ENCODE measurements at places on chromosomes 16 and 17.

GRCh38 chr17:75440738-75441448 lies 15.5 kb upstream of the TMEM94 start:
- DNase-seq = no peak

GRCh38 chr17:14199601-14200000 lies 37.1 kb downstream of the CDRT15 start:
- DNase-seq = no peak

DNA sequence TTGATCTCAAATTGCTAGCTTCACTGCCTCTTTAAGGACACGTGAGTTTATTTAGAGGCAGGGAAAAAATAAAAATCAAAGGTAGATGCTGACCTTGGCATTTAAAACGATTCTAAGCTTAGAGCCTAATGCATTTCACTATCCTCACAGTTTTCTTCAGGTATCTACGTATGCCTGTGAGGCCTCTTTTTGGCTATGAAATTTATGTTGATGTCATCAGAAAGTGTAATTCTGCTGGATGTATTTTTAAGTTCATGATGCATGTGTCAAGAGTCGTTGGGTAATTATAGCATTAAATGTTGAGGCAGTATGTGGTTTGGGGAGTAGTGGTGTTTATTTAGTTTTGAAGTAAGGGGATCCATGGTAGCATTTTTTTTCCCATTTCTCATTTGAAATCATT lies 4.2 kb upstream of the KRTAP3-2 start:
- no peak for DNase-seq

DNA sequence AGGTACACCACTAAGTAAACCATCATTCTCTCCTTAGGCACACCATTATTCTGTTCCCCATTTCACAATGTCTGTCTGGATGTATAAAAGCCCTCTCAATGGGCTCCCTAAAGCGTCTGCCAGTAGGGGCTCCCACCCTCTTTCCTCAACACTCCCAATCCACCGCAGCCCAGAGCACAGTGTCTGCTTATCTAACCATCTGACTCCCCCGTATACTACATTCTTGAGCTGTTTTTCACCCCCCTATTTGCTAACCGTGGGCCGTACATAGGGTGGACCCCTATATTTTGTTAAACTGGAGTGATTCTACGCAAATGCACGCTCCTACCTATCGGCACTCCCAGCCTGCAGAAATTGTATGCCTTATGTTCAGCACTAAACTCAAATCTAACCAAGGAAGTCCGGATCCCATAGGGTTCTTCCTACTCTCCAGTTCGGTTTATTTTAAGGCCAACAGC lies 685 bp upstream of the PSMD3 start:
- DNase-seq = no peak

DNA sequence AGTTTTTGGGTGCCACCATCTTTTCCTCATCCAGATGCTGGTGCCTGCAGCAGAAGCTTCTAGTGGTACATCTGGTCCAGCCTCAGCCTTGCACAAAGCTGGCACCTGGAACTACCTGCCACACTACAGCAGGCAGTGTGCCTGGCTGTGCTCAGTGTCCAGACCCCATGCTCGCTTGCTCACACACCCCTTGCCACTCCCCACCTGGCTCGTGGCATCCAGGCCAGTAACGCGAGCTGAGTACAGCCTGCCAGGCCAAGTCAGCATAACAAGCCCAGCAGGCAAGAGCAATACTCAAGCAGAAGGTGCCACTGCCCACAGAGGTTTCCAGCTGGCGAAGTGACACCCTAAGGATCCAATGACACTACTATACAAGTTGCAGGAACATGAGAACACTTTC lies 29.7 kb upstream of the KIF2B start:
- DNase-seq = no peak

GRCh38 chr17:74807441-74807840 lies 31.3 kb upstream of the NAT9 start:
- DNase-seq = no peak

- no peak for DNase-seq
These were observed 49.3 kb downstream of the ZNF652 start for GRCh38 chr17:49312722-49313121.

DNA sequence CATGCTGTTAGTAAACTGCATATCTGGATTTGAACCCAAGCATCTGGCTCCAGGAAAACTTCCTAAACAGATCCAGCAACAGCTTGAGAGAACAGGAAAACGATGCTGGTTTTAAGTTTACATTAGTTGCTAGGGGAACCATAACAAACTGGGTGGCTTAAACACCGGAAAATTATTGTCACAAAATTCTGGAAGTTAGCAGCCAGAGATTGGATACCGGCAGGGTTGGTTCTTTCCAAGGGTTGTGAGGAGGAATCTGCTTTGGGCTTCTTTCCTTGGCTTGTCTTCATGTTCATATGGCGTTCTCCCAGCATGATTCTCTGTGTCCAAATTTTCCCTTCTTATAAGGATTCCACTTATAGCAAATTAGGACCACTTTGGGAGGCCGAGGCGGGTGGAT lies 276.9 kb upstream of the TOM1L1 start:
- DNase-seq = no peak

GRCh38 chr17:44932787-44933097 lies 14.8 kb downstream of the KIF18B start:
- no peak for DNase-seq

GRCh38 chr17:55652825-55653224 lies 69.8 kb downstream of the TMEM100 start:
- DNase-seq = no peak

GRCh38 chr16:82432261-82432660 lies 194.5 kb upstream of the CDH13 start:
- no peak for DNase-seq

DNA sequence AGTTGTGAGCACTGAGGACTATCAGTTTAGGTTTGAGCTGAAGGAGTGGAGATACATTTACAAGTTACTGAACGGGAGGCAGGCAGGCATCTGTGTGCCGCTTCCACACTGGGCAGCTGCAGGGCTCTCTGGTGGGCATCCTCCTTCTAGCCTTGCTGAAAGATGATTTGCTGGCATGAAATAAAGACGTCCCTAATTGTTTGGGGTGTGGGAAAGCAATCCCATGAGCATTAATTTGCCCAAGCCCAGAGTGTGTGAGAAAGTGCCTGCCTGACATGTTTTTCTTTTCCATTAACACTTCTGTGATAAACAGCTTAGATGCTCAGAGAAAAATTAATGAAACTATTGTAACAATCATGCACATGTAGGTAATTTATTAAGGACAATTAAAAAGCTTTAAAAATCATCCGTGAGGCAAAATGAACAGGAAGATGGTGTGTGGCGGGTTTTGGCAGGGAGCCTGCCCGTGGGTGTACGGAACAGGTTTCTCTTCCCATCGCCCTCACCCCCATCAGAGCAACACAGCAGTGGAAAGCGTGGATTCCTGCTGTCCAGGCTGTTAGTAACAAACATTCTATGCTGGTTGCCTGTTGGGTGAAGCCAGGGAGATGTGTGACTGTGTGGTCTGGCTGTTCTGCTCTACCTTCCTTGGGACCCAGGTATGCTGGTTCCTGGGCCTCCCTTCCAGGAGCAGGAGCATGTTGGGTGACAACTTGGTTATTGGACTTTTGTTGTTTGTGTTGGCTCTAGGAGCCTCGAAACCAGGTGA lies 191.9 kb downstream of the MSI2 start:
- no peak for DNase-seq

DNA sequence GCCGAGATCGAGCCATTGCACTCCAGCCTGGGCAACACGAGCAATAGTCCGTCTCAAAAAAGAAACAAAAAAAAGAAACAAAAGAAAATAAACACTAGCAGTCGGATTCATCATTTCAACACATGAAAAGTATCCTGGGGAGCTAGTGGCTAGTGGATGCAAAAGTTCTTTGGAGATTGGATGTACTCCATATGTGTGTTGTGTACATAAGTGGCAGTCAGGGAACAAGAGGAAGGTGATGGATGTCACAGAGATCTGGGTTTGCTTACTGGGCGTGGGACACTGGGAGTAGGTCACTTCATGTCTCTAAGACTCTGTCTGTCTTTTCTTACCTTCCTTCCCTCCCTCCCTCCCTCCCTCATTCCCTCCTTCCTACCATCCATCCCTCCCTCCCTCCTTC lies 35.4 kb downstream of the MRC2 start:
- peak; percentile 35 for DNase-seq

DNA sequence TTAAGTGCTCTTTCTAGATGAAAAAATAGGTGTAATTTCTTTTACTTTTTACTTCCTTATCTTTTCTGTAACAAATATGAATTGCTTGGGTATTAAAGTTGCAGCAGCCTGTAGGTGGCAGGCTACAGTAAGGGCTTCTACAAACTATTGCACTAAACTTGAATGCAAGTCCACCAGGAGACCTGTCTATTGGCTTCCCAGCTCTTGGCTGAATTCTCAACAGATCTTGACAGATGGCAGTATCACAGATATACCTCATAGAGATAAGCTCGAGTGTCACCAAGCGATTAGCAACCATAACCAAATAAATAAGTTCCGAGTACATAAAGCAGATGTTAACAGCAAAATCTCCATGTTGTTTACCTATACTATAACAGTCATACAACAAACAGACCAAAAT lies 5.9 kb downstream of the BBS2 start:
- DNase-seq = peak; percentile 74

GRCh38 chr17:37067555-37068111 lies 118.9 kb downstream of the AATF start:
- peak; percentile 61 for DNase-seq

DNA sequence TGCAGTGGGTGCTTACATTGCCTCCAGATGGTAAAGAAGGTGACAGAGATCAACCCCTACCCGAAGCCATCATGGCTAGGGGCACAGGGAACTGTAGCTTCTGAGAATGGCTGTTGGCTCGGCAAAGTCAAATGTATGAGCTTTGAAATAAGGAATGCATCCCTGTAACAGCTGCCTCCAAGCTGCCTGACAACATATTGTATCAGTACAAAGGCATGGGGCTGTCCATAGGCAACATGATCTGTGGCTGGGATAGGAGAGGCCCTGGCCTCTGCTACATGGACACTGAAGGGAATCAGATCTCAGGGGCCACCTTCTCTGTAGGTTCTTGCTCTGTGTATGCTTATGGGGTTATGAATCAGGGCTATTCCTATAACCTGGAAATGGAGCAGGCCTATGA lies 119.2 kb upstream of the NETO2 start:
- no peak for DNase-seq

- DNase-seq = no peak
These were observed 432.2 kb downstream of the MAF start for GRCh38 chr16:79168321-79168720.

GRCh38 chr17:68861602-68862001 lies 93.6 kb downstream of the ABCA8 start:
- no peak for DNase-seq

DNA sequence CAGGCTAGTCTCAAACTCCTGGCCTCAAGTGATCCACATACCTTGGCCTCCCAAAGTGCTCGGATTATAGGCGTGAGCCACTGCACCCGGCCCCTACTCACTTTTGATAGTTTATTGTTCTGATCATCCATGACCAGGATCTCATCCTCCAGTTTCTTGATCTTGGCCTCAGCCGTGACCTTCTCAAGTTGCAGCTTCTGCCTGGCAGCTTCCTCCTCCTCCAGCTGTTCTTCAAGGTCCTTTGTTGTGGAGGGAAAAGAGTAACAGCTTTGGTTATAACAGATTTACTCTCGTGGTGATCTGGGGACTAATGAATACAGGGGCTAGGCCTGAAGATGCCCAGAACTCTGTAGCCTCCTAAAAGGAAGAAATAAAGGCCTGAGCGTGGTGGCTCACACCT lies 89.9 kb downstream of the NDE1 start:
- no peak for DNase-seq

DNA sequence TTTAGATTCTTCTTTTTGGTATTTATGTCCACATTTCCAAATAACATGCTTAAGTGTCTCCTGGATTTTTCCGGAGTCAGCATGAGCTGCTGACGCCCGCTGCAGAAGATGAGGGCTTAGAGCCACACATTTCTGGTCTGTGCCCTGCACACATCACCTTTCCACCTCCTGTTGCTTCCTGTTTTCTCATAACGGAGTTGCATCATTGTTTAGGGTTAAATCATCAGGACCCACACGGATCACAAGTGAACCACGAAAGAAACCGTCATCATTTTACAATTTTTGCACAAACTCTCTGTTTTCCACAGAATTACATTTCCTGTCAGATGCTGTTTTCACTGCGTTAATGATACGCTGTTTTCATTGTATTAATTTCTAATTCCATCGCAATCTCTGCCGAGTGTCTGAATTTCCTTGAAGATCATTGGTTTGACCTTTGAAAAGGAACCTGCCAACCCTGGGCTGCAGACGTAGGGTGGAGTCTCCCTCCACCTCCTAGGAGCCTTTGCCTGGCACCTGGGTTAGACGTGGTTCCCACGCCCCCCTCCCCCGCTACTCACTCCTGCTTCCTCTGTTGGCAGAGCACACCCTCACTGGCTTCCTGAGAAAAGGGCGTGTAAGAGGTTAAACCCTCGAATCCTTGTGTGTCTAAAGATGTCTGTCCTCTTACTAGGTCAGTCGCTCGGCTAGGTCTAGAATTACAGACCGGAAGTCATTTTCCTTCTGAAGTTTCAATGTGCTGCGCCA lies 68.2 kb downstream of the RNF213 start:
- no peak for DNase-seq

Data from astrocyte of the spinal cord (primary cell).